ENCODE measurements at places on chromosomes 13 and 19.

- DNase-seq = no peak
Measured at GRCh38 chr19:28715157-28715556, 497.8 kb downstream of the UQCRFS1 start.

DNA sequence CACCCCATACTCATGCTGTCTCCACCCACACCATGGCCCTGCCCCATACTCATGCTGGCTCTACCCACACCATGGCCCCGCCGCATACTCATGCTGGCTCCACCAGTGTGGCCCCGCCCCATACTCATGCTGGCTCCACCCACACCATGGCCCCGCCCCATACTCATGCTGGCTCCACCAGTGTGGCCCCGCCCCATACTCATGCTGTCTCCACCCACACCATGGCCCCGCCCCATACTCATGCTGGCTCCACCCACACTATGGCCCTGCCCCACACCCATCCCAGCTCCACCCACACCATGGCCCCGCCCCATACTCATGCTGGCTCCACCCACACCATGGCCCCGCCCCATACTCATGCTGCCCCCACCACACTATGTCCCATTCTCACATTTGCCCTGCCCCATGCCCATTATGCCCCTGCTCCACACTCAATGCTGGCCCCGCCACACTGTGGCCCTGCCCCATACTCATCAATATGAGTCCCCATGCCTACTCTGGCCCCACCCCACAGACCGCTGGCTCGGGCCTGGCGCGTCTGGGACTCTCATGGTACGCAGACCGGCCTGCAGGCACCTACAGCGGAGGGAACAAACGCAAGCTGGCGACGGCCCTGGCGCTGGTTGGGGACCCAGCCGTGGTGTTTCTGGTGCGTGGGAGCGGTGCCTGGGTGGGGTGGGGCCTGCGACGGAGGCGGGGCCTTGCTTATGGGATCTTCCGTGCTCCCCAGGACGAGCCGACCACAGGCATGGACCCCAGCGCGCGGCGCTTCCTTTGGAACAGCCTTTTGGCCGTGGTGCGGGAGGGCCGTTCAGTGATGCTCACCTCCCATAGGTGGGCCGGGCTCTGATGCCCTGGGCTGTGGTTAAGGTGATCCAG is 3.7 kb upstream of the ARHGAP45 start:
- no peak for DNase-seq

DNA sequence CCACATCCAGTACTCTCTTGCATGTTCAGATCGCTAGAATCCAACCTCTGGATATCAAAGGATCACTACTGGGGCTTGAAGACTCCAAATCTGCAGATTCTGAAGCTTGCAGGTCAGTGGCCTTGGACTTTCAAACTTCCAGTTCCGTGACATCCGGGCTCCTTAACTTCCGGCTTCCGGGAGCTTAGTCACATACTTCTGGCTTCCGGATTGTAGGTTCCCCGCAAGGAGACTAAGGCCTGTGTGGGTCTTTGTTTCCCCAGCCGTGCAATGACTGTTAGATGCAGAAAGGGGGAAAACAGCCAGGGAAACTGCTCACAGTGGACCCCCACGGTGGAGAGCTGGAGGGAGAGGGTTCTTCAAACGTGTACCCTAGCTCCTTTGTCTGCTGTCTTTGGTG is 41.4 kb downstream of the ZNF333 start:
- DNase-seq = no peak

DNA sequence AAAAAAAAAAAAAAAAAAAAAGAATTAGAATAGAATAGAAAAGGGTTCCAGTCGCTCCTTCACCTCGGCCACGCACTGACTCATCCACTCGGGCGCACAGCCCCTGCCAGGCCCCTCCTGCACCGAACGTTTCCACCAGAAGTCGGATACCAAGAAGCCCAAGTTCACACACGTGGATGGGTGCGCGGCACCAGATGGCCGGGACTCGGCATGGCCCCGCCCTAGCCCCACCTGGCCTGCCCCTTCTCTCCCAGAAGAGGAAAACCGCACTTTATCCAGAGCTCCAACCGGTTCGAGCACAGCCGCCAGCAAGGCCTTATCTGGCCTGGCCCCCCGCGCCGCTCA is 5.9 kb downstream of the PRR36 start:
- DNase-seq = no peak

- DNase-seq = no peak
Measured at GRCh38 chr19:38507551-38508127, 74.1 kb downstream of the RYR1 start.

- DNase-seq = no peak
Measured at GRCh38 chr13:91199866-91200265, 147.6 kb upstream of the MIR17HG start.

GRCh38 chr13:31286930-31287329 is 87.2 kb downstream of the B3GLCT start:
- no peak for DNase-seq

- no peak for DNase-seq
Measured at GRCh38 chr13:27379694-27380641, 44.5 kb upstream of the GTF3A start.

- DNase-seq = no peak
Measured at GRCh38 chr19:8438236-8438635, 6.5 kb upstream of the HNRNPM start.

- no peak for DNase-seq
Measured at GRCh38 chr13:99969919-99970650, 1.5 kb downstream of the ZIC5 start.

DNA sequence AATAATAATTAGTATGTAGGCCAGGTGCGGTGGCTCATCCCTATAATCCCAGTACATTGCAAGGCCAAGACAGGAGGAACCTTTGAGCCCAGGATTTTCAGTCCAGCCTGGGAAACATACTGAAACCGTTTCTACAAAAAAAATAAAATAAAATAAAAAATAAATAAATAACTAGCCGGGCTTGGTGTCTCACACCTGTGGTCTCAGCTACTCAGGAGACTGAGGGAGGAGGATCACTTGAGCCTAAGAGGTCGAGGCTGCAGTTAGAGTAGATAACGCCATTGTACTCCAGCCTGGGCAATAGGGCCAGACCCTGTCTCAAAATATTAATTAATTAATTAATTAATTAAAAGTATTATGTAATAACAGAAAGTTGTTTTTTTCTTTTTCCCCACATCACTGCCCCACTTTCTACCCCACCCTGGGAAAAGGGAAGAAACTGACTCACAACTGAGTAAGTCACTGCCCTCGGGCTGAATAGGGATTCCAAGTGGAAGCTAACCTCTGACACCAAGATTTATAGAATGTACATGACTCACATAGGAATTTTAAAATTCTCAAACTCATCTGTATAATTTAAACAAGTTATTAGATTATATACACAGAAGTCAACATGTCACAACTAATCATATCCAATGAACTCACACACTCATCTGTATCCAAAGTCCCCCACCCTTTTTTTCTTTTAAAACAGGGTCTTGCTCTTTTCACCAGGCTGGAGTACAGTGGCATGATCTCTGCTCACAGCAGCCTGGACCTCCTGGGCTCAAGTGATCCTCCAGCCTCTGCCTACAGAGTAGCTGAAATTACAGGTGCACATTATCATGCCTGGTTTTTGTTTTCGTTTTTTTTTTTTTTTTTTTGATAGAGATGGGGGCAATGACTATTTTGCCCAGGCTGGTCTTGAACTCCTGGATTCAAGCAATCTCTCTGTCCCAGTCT is 12.5 kb downstream of the ZNF611 start:
- DNase-seq = peak; percentile 80

- DNase-seq = no peak
Measured at GRCh38 chr19:5895409-5895808, 8.2 kb downstream of the NDUFA11 start.

- no peak for DNase-seq
Measured at GRCh38 chr13:29497137-29497654, 98.3 kb downstream of the SLC7A1 start.

DNA sequence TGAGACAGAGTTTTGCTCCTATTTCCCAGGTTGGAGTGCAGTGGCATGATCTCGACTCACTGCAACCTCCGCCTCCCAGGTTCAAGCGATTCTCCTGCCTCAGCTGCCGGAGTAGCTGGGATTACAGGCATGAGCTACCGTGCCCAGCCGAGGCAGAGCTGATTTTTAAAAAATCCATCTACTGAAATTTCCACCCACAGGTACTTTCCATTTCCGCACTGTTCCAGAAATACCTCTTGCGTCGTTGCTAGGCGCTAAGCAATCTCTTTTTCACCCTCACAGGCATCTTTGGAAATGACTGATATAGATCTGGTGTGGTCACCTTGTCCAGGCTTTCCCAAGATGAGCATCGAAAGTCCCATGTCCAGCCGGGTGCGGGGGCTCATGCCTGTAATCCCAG is 9.4 kb downstream of the TMEM38A start:
- DNase-seq = no peak

DNA sequence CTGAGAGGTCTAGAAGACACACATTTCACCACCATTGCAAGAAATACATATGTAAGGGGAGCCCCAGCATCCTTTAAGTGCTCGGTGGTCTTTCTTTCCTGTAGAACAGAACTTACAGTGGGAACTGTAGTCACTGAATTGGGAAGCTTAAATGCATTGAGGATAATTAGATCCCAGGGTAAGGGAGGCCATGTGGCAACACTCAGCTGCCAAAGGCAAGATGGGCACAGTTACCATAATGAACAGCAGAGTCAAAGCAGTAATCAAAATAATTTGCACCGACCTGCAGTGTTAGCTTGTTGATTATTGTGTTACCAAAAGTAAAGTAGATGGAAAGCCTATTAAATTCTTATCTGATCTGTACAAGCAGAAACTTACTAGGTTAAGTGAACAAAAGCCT is 291.2 kb upstream of the PCDH20 start:
- DNase-seq = no peak

- no peak for DNase-seq
Measured at GRCh38 chr13:103931331-103931845, 865.2 kb upstream of the SLC10A2 start.

- DNase-seq = no peak
Measured at GRCh38 chr19:21482863-21483276, 22.5 kb upstream of the ZNF429 start.

GRCh38 chr19:44757057-44757734 is 8.7 kb downstream of the BCL3 start:
- no peak for DNase-seq

GRCh38 chr13:42215578-42216421 is 56.2 kb upstream of the AKAP11 start:
- no peak for DNase-seq

GRCh38 chr13:113743366-113744195 is 15.4 kb upstream of the TMEM255B start:
- DNase-seq = no peak

DNA sequence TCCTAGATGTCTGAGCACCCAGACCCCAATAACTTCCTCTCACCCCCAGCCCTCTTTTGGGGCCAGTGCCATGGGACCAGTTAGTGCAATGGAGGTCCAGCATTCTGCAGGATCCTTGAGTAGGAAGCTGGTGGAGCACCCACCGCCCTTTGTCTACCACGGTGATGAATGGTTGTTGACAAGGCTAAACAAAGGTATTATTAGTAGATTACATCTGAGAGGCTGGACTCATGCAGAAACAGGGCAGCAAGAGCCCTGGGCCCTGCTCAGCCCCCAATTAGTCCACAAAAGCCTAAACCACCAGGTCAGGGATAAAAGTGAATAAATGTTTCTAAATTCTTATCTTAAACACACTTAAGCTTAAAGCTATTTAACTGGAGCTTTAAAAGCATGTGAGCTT is 196.5 kb upstream of the TSHZ3 start:
- no peak for DNase-seq

GRCh38 chr19:49758292-49758691 is 4.8 kb downstream of the TSKS start:
- no peak for DNase-seq

GRCh38 chr13:62418376-62418775 is 1002.7 kb upstream of the PCDH20 start:
- DNase-seq = no peak

GRCh38 chr13:23579896-23580683 is 9.9 kb downstream of the TNFRSF19 start:
- no peak for DNase-seq

GRCh38 chr13:73054712-73055111 is 4.1 kb upstream of the KLF5 start:
- DNase-seq = no peak

DNA sequence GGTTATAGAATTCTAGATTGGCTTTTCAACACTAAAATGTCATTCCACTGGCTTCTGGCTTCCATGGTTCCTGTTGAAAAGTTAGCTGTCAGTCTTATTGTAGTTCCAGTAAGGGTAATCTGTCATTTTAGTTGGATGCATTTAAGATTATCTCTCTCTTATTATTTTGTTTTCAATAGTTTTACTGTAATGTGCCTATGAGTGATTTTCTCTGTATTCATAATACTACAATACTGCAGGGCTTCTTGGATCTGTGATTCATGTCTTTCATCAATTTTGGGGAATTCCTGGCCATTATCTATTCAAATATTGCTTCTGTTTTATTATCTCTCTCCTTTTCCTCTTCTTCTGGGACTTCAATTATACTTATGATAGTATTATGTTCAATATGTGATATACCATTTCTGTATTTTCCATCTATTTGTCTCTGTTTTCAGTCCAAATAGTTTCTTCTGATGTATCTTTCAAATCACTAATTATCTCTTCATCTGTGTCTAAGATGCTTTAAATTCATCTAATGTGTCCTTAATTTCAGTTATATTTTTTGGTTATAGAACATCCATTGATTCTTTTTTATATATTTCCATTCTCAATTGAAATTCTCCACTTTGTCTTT is 101.5 kb downstream of the KCTD15 start:
- DNase-seq = no peak

- DNase-seq = peak; percentile 5
Measured at GRCh38 chr13:39263033-39263432, 224.8 kb downstream of the NHLRC3 start.

GRCh38 chr19:12778905-12779161 is 3.5 kb upstream of the HOOK2 start:
- DNase-seq = no peak

- no peak for DNase-seq
Measured at GRCh38 chr19:46515290-46515609, 19.6 kb upstream of the PNMA8B start.

DNA sequence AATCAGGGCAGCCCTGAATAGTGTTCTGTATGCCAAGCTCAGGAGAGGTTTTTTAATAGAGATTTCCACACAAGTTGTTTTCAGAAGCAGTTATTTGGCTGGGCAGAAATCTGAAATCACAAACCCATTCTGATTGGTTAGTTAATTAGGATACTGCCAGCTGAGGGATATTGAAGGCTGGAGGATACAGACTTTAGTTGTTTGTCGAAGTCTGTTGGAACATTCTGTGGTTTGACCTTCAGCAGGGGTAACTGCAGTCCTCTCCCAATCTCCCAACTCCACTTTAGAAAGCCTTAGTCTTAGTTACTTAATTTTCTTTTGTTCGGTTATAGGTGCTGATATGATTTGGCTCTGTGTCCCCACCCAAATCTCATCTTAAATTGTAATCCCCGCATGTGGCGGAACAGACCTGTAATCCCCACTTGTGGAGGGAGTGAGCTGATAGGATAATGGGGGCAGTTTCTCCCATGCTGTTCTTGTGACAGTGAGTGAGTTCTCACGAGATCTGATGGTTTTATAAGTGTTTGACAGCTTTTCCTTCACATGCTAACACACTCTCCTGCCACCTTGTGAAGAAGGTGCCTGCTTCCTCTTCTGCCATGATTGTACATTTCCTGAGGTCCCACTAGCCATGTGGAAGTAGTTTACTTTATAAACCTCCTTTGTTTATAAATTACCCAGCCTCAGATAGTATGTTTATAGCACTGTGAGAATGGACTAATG is 169.2 kb downstream of the GPC5 start:
- DNase-seq = no peak

GRCh38 chr19:10726268-10726667 is 8.4 kb downstream of the DNM2 start:
- DNase-seq = no peak

- DNase-seq = no peak
Measured at GRCh38 chr13:46106839-46107371, 2.1 kb upstream of the CPB2 start.
